Left ventricle myocardium inferior (tissue), 1 donor: ENCODE measurements at places on chromosomes 2 and 18.

GRCh38 chr2:29650631-29651097 is 270.7 kb downstream of the ALK start:
- DNase-seq, result no peak

DNA sequence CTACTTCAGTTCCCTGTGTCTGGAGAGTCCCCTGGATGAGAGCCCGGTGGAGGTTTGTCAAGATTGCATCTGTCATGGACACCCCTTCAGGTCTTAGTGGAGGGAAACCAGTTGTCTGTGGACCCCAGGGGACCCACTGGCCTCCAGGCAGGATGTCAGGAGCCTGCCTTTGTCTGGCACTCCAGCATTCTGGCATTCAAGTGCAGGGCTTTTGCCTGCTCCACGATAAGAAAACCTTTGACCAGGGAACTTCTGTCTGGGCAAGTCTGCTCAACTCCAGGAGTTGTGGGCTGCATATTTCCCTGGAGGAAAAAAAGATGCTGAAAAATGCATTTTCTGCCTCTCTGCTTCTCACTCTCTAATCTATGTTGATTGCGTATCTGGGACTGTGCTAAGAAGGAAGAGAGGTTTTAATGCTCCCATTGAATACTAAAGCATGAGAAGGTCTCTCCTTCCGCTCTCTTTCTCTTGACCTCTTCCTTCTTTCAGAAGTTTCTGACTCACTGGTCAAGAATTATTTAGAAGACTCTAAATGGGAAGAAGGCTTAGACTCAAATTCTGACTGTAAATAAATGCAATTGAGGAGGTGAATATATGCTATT is 104.5 kb downstream of the MMADHC start:
- DNase-seq, result no peak

DNA sequence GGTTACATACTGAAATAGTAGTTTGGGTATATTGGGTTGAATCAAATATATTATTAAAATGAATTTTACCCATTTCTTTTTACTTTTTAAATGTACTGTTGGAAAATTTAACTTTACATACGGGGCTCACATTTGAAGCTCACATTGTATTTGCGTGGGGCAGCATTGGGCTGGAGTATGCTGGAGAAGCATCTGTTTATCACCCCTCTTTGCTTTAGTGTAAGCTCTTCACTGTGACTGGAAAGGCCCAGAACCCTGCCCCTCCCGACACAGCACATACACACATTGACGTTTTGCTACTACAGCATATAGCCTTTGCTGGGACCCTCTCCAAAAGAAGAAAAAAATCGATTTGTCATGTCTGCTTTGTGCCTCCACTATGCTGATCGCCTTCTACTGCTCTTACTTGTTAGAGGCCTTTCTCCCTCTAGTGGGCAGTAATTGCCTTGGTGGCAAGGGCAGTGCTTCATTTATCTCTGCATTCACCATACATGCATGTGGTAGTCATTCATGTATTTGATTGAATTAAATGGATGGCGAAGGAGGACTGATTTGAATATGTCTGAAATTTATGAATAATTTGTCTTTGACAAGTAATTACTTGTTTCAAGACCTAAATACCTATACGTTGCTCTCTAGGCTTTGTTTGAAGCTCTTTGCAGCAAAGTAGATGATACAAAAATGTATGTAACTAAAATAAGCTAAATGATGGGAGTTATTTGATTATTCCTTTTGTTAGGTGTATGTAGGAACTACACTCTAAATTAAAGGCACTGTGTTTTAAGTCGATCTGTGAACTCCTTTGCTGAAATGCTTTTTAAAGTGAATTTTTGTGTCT is 37.4 kb downstream of the VAPA start:
- no peak for DNase-seq

GRCh38 chr2:7411691-7412090 is 494.5 kb downstream of the RNF144A start:
- DNase-seq, result no peak

DNA sequence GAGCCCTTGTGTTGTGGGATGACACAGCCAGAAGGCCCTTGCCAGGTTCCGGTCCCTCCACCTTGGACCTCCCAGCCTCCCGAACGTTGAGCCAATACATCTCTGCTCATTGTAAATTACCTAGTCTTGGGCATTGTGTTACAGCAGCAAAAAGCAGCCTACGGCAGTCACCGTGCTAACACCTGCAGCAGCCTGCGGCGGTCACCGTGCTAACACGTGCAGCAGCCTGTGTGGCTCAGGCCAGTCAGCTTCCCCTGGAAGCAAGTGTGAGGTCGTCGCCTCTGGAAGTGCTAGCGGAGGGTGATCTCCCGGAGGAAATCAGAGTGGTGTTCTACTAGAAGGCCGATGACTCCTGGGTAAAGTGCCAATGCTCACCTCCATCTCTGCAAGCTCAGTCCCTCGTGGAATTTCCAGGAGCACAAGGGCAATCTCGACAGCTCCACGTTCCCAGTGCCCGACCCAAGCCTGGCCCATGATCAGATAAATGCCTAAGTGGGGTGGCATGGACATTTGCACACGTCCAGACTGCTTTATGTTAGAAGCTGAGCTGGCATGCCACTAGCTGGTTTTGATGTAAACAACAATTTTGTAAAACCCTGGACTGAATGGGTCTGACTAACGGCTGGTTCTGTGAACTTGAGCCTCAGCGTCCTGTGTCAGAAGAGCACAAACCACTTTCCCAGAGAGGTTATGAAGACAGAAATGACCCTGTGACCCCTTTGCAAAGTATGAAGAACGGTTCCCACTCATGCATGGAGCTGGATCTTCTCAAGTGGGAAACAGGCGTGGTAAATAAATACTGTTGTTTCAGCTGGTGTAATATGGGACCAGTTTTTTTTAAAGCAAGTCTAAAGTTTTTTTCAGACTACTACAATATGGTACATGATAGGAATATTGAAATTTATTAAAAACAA is 11.4 kb upstream of the CNDP1 start:
- no peak for DNase-seq

- DNase-seq, result no peak
These were observed 6.9 kb upstream of the GPR155 start for GRCh38 chr2:174493549-174494331.

GRCh38 chr2:70527447-70528080 is 26.1 kb downstream of the TGFA start:
- DNase-seq, result no peak

DNA sequence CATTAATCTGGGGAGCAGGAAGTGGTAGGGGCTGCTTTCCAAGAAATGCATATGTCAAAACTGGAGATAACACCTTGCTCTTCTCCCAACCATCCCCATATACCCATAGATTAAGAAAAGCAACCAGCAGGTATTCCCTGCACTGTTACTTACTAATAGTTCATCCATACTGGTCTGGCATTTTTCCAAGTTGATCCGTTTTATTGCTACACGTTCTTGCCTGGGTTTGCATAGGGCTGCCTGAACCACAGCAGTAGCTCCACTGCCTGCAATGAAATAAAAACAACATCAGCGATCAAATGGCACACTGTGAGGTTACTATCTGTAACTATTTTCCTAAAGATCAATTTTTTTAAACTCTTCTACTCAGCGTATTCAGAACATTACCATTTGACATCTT is 65.6 kb downstream of the STK39 start:
- DNase-seq, result no peak

- no peak for DNase-seq
These were observed 24.4 kb downstream of the MBP start for GRCh38 chr18:77108001-77108692.

DNA sequence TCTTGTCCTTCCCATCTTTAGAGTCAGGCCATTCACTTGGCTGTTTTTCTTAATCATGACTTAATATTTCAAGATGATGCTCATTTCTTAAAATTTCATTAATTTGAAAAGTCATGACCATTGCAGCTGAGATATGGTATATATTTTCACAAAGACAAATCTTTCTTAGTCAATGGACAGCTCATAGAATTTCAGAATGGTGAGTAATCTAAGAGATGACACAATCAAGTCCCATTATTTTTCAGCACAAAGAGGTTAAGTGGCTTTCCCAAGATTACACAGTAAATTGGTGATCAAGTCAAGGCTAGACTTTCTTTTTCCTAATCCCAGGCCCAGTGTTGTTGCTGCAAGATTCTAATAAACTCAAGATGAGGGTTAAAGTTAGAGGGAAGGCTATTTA is 34.4 kb upstream of the NT5C1B start:
- no peak for DNase-seq

DNA sequence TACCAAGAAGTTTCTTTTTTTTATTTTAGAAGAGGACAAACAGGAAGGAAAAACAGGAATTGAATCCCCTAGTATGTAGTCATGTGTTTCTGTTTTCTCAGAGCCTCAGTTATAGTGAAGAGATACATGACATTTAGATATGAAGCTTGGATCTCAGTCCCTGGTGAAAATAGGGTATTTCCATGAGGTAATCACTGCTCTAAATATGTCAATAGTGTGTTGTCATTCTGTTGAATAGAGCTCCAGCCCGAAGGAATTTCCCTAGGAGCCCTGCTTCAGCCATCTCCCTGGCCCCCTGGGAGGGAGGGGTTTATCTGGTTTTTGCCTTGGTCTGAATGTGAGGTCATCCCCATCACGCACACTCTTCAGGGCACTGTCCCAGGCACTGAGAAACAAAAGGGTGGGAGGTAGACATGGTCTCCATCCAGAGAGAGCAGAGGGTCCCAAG is 47.1 kb upstream of the REL start:
- no peak for DNase-seq

GRCh38 chr2:86281066-86281700 is 56.2 kb downstream of the REEP1 start:
- no peak for DNase-seq

- no peak for DNase-seq
These were observed 165.9 kb downstream of the MYT1L start for GRCh38 chr2:2165135-2165534.

- DNase-seq, result no peak
These were observed 108.0 kb downstream of the FAM168B start for GRCh38 chr2:130985206-130985780.

GRCh38 chr18:12791610-12792009 is 88.8 kb downstream of the PSMG2 start:
- no peak for DNase-seq

- DNase-seq, result no peak
These were observed 265.8 kb upstream of the CYRIA start for GRCh38 chr2:16931441-16931840.

DNA sequence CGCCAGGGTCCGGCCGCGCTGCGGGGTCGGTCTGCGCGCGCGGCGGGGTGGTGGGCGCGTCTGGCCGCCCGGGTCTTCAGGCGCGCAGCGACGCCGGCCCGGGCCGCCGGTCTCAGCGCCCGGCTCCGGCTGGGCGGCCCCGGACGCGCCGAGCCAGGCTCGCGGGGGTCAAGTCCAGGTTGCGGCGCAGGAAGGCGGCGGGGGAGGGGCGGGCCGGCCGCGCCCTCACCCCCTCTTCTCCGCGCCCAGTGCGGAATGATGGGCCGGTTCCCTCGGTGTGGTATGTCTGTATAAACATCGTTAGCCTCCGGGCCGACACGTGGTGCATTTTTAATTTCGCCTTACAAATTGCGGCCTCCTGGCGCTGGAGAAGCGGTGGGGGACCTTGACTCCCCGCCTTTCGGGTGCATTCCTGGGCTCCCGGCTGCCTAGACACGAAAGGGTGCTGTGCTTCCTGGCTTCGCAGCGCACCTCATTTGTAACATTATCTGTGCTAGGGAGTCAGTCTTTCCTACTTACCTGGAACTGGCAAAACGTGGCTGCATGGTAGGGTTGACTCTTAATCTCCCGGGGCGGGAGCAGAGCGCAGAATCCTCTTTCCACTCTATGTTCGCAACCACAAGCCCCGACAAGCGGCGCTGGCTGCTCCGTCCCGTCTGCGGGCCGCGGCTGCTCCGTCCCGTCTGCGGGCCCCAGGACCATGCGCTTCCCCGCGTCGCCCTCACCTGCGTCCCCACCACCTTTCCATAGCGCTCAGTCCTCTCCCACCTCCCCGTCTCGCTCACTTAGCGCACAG is 69.0 kb downstream of the CTAGE1 start:
- DNase-seq, result peak; percentile 83

DNA sequence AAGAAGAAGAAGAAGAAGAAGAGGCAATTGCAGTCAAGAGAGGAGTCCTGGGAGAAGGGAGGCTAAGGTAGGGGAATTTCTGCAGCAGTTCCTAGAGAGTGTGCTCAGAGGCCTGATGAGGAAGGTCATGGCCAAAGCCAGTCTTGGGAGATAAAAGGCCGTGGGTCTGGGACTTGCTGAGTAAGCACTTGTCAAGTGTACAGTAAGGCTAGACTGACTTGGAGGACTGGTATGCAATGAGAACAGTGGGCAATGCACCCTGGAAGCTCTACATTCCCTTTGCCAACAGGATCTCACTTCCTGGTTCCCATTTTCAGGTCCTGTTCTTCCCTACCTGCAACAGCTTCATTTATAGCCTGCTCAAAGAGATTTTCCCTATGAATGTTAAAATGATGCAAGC is 28.6 kb upstream of the CYP26B1 start:
- DNase-seq, result no peak

GRCh38 chr18:43719267-43719795 is 442.0 kb upstream of the SYT4 start:
- no peak for DNase-seq

DNA sequence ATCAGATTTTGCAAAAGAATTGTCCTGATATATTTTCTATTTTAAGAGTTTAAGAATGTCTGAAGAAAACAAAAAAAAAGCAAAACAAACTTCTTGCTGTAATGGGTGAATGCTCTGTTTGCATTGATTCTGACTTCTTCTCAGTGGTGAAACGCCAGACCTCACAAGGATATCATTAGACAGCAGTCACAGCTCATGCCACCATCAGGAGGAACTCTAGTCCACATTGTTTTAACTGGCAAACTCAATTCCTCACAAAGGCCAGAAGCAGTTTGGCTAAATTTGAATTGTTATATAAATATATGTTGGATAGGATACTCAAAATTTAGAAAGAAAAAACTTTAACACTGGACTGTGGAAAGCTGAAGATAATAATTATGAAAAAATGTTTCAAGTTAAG is 89.4 kb downstream of the DOK6 start:
- no peak for DNase-seq

- no peak for DNase-seq
These were observed 502.7 kb downstream of the CBLN2 start for GRCh38 chr18:72041313-72042032.

DNA sequence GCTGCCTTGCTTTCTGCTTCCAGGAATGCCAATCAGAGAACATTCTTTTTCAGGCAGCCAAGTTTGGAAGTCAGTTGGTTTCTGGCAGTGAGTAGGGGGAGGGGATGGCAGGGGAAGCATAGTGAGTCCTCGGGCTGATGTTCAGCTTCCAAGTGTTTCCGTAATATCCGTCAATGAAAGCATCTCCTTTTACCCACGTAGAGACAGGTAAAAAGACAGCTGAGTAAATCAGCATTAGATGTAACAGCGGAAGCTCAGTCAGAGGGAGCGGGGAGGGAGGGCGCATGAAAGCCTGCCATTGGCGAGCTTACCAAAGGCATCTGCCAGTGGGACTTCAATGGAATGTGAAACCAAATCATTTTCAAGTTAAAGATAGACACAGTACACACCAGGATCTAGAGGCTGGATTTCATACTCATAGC is 117.1 kb upstream of the DTNA start:
- peak; percentile 53 for DNase-seq

- no peak for DNase-seq
These were observed 6.5 kb downstream of the SULT6B1 start for GRCh38 chr2:37181726-37182684.

- DNase-seq, result no peak
These were observed 878 bp downstream of the FBXO15 start for GRCh38 chr18:74146756-74147155.
